ENCODE measurements at places on chromosomes 6 and 20. TPM values are rescaled to one million over a fixed set of nuclear protein-coding genes. Genes with fewer than 3 reads are reported as not detected.

- ATAC-seq: no peak
Measured at GRCh38 chr6:148885925-148886845, 139.4 kb downstream of the UST start.

GRCh38 chr6:147166992-147167391, 37.2 kb upstream of the STXBP5 start:
- ATAC-seq: no peak

GRCh38 chr6:139519571-139520031, 145.2 kb upstream of the CITED2 start:
- ATAC-seq: peak; percentile 67

Gene THBS2
- 34.0 TPM for total RNA-seq

DNA sequence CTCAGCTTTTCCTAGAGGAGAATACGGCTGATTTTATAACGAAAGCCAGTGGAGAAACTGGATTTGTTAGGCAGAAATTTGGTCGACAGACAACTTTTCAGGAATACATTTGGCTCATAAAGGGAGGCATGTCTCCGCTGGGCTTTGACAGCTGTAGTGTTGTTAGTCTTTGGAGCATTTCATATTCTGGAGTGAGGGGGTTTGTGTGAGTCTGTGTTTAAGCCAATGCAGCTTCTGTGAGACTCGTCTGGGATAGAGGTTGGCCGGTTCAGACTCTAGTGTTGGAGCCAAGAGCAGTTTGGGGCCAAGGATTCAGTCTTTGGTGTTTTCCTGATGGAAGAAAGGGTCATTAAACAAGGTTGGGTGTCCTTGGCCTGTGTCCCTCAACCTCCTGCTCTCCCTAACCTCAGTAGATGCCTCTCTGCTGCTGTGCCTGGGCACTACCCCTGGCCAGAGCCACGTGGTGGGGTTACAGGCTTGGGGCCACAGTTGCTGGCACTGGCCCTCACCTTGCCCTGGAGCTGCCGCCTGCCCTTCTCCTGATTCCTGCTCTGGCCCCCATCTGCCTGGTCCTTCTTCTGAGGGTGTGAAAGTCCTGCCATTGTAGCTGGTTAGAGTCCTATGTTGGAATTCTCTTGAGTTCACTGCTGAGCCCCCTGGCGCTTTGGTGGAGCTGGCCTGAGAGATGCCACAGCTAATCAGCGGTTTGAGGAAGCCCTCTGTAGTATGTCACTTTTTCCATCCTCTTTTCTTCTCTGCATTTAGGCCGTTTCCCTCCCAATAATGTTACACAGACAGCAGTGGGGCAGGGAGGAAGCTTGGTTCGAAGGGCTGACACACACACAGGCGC, 6.9 kb downstream of the PTK7 start:
- no peak for ATAC-seq

- no peak for ATAC-seq
Measured at GRCh38 chr6:126233192-126233591, 106.7 kb upstream of the CENPW start.

- peak; percentile 83 for ATAC-seq
Measured at GRCh38 chr6:126033696-126034095, 47.4 kb downstream of the TRMT11 start.

- no peak for ATAC-seq
Measured at GRCh38 chr20:4243071-4243470, 227.7 kb upstream of the RNF24 start.
